Frontal cortex (tissue), 4 donors: ENCODE measurements at places on chromosomes 16 and 17.

- no peak for DNase-seq
Measured at GRCh38 chr17:42456223-42457106, 2.2 kb upstream of the ATP6V0A1 start.

GRCh38 chr16:88804173-88804551 lies 573 bp downstream of the CDT1 start:
- DNase-seq: no peak

GRCh38 chr16:83231729-83232128 lies 576.0 kb upstream of the HSBP1 start:
- DNase-seq: no peak

GRCh38 chr16:72210072-72210471 lies 38.1 kb upstream of the PMFBP1 start:
- DNase-seq: no peak

GRCh38 chr17:76327696-76328095 lies 19.6 kb upstream of the QRICH2 start:
- no peak for DNase-seq

DNA sequence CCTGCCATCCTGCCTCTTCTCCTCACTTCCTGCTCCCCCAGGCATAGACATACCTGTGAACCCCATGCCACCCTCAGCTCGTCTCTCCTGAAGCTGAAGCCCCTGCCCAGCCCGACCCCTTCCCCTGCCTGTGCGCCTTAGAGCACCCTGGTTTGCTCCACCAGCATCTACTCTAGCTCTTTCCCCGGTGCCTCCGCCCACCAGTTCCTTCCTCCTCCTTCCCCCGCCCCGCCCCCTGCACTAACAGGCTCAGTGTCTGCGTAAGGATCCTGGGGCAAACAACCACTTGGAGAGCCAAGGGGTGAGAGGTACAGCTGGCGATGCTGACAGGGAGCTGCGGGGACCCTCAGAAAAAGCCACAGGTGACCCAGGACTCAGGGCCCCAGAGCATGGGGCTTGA lies 1.9 kb downstream of the GPR142 start:
- DNase-seq: no peak

DNA sequence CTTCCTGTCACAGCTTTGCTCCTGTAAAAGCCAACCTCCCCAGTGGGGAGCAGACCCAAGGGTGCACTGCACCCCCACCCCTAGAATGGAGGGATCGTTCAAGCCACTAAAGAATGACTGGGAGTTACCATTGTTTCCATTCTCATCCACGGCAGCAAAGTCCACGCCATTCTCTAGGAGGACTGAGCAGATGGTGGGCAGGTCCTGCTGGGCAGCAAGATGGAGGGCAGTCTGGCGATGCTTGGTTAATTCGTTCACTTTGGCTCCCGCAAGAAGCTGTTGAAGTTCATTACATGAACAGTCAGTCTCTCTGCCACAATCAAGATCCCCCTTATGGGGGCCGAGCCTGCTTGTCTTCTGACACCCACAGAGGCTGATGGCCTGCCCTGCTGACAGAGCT lies 30.8 kb downstream of the CYB5D2 start:
- no peak for DNase-seq

DNA sequence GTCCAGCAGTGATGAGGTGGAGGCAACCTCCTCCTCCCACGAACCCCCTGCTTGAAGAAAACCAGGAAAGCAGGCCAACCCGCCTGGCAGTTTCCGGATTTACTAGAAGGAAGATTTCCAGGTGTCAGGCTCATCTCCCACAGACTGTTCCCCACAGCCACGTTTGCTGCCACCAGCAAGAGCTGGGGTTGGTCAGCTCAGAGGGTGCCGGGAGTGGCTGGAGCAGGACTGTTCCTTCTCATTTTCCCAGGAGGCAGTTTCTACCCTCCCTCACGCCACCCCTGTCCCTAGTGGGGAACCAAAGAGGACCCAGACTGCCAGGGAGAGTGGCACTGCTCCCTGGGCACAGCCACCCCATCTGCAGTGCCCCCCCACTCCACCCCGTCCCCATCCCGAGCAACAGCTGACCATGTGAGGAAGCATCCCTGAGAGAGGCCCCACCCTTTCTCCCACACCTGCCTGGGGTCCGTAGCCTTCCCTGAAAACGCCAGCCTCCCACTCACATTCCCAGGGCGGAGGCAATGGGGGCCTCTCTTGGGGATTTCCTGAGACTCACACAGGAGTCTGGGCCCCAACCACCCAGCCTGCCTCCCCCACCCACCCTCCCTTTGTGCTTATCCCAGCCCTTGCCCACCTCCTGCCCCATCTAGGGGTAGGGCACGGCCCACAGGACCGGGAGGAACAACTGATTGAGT lies 5.9 kb downstream of the KRT17 start:
- DNase-seq: no peak

GRCh38 chr16:17360693-17361122 lies 110.1 kb downstream of the XYLT1 start:
- no peak for DNase-seq

DNA sequence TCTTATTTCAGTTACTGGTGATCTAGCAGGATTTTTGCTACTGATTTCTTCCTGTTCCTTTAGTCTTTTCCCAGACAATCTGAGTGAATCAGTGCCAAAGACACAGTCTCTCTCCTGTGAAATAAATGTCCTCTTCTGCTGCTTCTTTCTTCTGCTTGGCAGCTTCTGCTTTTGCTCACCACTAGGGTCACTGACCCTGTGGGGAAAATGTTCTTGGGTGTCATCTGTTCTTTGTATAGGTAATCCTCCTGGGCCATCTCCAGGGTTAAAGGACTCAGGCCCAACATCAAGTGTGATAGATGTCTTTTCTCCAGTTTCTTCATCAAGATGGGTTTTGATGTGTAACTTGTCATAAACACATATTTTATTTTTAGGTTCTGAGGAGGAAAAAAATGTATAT lies 5.2 kb downstream of the PALB2 start:
- DNase-seq: no peak

DNA sequence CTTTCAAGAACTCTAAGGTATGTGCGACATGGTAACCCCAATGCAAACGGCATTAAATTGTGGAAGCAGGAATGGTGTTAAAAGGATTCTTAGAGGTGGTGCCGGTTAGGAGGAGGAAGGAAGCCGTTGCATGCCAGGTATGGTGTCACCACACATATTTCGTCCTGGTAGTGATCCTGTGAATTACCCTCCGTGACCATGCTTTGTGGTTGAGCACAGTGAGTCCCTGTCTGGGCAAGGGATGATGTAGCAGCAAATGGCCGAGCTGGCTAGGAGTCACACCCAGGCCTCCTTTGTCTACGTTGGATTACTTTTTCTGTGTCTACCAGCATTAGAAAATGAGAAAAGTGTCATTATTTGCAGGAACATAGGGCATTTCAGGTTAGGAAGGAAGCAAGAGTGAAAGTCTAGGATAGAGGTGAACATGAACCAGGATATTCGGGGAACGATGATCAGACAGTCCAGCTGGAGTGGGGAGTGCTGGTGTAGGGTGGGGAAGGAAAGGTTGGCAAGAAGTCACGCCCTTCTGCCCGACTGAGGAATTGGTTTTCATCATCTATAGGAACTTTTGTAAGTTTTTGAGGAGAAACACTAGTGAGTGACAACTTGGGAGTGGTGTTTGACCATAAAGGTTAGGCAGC lies 123.5 kb downstream of the PRKCA start:
- no peak for DNase-seq

DNA sequence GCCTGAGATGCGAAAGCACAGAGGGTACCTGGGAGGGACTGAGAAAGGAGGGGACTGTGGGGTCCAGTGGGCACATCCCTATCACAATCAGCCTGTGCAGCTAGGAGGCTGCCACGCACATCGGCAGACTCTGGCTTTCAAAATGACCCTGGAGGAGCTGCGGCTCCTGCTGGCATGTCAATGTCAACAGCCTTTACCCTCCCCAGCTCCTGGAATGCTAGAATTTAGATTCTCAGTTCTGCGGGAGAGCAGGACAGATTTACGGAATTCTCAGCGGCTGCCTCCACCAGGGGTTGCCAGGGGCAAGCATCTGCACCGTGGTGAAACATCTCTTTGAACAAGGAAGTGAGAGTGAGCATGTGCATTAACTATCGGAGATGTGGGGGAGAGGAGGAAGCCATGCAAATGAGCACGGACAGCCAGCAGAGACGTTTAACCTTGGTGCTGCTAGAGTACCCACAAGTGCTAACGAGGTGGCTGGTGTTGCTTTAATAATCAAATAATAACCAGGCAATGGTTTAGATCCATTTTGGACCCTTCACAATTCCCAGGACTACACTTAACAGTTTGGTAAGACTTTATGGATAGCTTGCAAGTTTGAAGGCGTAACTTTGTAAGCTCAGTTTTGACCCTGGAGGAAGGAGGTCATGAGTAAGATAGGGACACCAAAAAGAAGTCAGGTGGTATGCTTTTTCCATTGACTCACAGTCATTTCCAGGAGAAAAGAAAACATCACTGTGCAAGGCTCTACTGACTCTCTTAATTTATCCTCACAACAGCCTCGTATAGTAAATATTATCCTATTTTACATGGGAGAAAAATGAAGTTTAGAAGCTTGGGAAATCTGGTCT lies 54.1 kb downstream of the XYLT1 start:
- peak; percentile 23 for DNase-seq

- no peak for DNase-seq
Measured at GRCh38 chr17:50182783-50183420, 17.1 kb downstream of the SGCA start.

DNA sequence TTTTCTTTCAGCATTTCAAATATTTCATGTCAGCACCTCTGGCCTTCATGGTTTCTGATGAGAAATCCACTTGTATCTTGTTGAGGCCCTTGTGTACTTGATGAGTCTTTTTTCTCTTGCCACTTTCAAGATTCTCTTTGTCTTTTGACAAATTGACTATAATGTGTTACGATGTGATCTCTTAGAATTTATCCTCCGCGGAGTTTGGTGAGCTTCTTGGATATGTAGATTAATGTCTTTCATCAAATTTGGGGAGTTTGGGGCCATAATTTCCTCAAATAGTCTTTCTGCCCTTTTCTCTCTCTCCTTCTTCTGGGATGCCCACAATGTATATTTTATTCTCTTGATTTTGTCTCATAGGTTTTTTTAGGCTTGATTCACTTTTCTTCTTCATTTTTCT lies 96.0 kb downstream of the CHD9 start:
- DNase-seq: no peak

DNA sequence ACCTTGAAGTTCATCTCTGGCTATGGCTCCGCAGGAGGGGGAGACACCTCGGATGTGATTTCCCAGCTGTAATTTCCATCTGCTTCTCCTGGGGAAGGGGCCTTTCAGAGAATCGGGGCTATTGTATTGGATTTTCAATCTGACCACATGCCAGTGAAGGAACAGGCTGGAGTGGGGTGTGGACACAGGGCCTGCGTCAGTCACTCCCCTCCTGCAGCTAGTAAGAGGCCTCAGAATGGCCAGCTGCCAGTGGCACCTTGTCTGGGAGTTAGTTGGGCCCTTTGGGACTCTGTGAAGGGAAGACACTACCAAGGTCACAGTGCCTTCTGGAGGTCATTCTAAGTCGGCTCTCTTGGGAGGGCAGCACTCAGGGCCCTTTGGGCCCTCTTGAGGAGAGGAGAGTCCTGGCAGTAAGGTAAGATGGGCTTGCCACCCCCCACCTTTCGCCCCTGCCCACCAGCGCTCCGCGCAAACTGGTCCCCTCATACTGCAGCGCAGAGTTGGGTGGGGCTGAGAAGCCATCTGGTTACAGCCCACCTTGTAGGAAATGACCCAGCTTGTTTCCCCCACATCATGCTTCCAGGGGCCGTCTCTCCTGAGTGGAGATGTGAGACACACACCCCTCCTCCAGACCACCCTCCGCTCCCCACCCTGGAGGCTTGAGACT lies 5.4 kb downstream of the NXPH3 start:
- no peak for DNase-seq

- DNase-seq: no peak
Measured at GRCh38 chr16:89285381-89285780, 67.9 kb downstream of the ZNF778 start.

DNA sequence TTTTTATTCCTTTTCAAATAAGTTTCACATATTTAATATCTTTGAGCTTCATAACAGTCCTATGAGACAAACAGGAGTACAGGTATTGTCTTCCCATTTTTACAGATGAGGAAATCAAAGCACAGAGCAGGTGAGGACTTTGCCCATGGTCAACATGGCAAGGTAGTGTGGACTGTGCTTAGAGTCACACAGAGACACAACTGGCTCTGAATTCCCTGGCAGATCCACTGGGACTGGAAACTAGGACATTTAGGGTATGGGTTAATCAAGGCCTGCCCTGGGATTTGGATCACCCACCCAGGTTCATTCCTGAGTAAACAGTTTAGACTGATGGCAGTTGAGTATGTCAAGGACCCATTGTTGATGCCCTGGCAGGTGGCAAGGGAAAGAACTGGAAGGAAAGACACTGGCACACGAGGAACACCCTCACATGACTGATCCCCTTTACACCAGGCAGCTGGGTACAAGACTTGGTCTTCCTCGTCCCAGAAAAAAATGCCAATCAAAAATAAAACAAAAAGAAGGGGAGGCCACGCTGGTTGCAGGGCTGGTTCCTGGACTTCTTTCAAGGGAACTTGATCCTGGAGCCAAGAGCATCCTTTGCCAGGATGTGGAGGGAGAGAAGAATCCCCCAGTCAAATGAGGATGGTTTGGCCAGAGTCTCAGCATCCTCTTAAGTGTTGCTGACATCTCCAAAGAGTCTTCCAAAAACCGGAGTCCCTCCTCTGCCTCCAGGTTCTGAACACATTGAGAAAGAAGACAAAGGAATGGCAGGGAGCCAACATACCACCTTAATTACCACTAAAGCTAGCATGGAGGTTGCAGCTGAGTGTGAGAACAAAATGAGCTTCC lies 34.9 kb downstream of the CHD9 start:
- no peak for DNase-seq

DNA sequence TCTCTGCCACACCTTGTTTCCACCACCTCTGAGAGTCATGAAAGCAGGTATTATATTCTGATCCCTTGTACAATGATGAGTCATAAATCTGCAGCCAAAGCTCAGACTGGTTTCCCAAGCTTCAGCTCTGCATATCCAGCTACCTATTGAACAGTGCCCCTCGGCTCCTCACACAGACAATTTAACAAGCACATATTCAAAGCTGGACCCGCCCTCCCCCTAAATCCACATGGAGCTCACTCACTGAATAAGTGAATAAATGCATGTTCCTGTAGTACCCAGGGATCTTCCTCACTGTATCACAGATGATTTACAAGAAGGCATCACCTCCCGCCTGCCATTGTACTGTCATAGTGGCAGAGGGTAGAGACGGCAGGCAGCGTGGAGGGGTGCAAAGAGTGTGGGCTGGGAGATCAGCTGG lies 516.4 kb downstream of the GRIN2A start:
- no peak for DNase-seq

- no peak for DNase-seq
Measured at GRCh38 chr17:67718325-67718941, 697 bp downstream of the NOL11 start.

DNA sequence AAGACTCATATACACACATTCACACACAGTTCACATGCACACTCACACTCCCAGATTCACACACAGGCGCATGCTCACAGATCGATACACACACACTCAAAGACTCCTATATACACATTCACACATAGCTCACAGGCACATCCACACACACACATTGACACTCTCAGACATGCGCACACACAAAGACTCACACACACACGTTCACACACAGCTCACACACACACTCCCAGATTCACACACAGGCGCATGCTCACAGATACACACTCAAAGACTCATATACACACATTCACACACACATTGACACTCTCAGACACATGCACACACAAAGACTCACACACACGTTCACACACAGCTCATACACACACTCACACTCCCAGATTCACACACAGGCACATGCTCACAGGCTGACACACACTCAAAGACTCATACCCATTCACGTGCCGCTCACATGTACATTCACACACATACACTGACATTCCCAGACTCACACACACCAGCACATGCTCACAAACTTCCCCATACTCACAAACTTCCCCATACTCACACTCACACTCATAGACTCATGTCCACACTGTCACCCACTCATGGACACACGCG lies 25.6 kb upstream of the KRT17 start:
- DNase-seq: no peak
